ENCODE measurements at places on chromosomes 3 and 15.

- no peak for DNase-seq
Measured at GRCh38 chr3:140726066-140726465, 48.2 kb downstream of the TRIM42 start.

DNA sequence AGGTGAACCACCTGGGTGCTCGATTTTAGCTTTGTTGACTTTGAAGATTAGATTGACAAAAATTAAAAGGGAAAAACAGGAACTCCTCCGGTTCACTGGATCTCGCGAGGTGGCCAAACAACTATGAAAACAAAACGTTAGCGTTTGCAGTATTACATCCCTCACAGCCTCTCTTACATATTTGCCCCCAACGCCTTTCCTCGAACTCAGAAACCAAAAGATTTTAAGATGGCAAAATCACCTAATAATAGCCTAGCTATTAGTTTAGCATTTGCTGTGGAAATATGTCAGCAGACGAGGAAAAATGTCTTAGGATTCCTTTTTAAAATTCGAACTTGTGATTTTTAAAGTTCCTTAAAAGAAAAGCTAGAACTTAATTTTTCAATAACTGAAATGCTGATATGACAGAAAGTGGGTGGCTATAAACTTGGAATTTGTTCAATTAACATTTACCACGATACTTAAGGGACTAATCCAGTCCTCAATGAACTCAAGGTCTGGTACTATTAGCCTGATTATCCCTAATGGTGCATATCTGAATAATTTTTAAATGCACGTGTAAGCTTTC is 491 bp upstream of the SENP7 start:
- no peak for DNase-seq

- DNase-seq: no peak
Measured at GRCh38 chr3:141469720-141470119, 17.1 kb upstream of the RASA2 start.

DNA sequence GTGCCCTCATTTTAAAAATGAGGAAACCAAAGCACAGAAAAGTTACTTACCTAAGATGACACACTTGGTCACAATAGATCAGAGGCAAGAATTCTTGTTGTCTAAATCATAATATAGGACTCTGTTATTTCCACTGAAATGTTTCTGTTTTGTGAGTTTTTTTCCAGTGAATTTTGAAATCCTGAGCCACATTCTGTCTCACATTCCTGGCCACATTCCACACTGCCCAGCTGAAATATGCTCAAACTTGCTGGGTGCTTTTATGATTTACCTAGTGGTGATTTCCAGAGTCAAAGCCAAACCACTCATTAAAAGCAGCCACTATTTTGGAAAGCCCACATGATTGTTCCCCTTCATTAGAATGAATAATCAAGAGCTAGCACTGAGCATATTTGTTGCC is 82.3 kb upstream of the NPHP3 start:
- no peak for DNase-seq

DNA sequence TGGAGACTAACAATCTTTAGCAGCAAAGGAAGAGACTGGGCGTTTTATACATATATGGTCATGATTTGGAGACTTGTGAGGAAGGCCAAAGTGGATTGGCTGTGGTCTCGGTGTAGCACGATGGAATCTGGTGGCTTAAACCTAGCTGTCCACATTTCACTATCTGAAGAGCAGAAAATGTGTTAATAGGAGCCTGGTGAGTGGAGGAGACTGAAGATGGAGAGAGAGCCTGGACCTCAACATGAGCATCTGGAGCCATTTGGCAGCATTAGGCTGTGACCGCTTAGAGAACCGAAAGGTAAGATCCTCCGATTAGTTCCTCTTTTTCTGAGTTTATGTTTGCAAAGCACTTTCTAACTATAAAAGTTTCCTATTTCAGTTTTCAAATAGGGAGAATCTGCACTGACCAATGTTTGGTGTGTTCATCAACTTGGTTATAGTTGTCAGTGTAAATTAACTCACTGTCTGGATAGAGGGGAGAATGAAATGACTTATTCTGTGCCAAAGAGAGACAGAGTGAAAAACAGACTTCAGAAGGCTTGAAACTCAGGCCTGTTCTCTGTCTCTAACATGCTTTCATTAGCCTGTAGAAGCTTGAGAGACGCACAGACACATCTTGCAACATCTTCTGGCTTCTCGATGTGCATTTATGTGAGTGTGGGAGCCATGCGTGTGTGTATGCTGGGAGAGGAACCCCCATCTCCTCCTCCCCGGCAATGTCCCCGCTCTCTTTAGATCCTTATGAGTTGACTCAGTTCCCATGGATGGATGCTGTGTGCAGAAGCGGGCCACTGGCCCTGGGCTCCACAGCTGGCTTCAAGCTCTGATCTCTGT is 244.7 kb upstream of the TBL1XR1 start:
- no peak for DNase-seq

DNA sequence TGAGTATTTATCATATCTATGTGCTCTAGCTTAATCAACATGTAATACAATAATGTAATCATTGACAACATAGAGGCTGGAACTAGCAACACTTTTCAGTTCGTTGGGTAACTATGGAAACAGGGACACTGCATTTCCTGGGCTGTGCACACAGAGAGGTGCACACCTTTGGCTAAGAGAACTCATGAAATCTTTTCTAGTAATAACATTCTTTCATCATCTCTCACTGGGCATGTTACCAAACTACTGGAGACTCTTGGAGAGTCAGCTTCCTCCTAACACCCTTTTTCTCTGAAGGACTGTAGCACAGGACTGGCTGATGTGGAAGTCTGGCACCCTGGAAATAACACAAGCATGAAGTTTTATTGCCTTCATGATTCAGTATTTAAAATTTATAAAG is 135.6 kb downstream of the KCNMB2 start:
- no peak for DNase-seq

DNA sequence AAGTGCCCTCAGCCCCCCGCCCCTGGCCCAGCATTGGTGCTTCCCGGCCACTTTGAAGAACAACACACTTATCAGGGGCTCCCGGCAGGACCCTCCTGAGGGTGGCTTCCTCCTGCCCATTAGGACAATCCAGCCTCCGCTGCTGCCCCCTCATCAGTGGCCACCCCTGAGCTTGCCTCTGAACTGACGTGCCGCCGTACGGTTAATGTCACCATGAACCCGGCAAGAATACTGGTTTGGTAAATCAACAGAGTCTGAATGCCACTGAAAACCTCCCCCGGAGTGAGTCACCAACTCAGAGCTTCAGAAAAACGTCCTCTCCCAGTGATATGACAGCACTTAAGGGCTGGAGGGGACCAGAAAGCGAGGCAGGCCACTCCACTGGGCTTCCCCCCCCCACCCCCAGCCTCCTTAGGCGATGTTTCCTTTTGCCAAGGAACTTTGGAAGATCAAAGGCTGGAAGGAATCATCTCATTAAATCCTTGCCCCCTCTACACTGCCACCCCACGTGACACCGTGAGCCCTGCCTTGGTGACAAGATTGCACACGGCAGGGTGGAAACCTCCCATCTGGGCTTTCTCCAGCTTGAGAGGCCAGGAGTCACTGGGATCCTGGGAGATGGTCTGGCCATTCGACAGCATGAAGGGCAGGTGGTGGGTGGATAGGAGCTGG is 142.1 kb downstream of the NUP210 start:
- no peak for DNase-seq

DNA sequence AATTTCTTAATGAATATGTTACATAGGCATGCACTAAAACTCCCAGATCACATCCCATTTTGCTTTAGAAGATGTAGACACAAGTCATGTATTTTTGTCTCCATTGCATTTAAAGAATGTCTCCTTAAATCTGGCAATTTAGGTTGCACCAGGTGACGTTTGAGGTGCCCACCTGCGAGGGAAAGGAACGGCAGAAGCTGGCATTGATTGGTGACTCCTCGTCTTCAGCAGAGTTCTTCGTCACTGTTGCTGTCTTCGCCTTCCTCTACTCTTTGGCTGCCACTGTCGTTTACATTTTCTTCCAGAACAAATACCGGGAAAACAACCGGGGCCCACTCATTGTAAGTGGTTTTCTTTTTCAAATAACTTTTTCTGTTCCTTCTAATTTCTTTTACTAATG is 96.1 kb upstream of the SNTN start:
- no peak for DNase-seq

DNA sequence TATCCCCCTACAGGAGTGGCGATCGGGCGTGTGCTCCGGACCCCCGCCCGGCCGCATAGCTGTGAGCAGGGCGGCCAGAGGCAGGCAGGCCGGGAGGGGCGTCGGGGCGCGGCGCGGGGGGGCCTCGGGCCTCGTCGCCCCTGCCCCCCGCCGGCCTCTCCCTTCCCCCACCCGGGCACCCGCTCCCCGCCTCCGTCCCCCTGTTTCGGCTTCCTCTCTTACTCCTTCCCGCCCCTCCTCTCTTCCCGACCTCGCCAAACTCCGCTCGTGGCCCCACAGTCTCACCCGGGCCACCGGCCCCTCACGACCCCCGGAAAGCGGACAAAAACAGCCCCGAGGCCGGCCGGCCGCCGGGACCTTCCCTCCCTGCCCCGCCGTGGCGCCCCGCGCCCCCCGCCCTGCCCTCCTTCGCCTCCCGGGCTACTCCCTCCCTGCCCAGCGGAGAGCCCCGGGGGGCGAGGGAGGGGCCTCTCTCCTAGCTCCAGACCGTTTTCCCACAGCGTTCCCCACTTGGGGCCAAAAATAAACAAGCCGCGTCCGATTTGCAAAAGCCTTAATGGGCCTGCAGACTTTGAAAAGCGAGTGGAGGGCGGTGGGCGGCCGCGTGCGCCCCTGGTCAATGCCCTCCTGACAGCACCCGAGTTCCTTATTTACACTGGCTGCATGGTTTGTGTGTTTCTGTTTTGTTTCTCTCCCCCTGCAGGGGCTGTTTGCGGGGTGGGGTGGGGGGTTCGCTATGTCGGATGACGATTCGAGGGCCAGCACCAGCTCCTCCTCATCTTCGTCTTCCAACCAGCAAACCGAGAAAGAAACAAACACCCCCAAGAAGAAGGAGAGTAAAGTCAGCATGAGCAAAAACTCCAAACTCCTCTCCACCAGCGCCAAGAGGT is 1.0 kb downstream of the UBE2E1 start:
- DNase-seq: peak; percentile 34

DNA sequence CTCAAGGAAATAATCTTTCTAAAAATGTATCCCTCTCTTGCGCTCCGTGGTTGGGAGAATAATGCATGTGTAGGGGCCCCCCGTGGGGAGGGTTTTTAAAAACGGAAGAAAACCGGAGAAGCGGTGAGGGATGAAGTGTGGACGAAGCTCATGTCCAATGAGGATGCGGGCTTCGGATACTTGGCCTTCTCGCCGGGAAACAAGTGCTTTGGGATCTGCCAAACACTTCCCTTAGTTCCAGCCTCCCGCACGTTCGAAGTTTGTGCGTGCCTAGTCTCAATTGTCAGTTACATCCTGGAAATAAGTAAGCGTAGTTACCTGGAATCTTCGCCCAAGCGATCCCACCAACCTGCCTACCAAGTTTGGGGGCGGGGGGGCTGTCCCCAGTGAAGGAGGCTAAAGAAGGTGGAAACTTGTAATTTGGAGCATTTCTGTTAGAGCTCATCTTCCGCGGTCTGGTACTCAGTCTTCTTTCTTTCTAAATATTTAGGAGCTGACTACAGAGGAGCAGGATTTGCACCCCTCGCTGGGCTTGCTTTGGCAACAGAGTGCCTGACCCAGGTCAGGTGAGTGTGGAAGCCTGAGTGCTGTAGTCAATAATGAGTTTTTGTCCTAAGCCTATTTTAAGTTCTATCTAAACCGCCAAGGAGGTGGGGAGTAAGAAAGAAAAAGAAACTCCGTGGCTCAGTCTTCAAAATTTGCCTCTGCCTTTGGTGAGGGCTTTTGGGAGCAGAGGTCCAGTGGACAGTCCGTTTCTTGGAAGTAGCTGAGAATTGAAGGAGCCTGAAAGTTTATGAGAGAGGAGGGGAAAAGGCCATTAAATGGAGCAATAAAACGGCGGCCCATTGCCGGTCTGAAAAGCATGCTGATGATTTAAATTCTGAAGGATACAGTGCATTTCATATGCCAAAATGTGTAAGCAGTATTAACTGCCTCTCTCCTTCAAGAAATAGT is 1.1 kb downstream of the ITPR1 start:
- no peak for DNase-seq

GRCh38 chr3:174325834-174326700 is 533.1 kb upstream of the NAALADL2 start:
- DNase-seq: no peak

GRCh38 chr3:155766206-155766605 is 21.3 kb upstream of the PLCH1 start:
- DNase-seq: no peak

- DNase-seq: no peak
Measured at GRCh38 chr3:86989611-86990010, 1.3 kb downstream of the VGLL3 start.

DNA sequence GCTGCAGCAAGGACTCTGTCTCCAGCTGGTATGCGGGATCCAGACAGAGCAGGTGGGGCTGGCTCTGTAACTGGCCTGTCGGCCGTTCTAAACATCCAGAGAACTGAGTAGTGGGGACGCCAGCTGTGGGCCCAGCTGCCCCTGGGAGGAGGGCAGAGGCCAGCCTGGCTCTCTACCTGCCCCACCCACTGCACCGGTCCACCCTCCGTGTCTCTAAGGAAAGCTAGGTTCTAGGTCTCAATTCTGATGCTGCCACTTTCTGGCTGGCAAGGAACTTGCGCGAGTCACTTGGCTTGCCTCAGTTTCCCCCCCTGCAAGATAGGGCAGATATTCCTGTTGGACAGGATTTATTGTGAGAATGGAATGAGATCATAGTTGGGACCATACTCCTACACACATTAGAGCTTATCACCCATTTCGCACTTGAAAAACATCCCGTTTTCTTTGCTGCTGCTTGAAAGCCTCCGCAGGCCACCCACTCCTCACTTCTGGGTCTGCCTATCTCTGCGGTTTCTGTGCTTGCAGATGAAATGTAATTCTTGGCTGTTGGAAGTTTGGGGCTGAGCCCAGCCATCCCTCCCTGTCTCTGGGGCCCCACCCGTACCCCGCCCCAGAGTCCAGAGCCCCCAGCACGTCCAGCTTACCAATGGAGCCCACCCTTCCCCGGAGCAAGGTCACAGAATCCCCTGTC is 65.8 kb downstream of the IQSEC1 start:
- DNase-seq: no peak
